Activated T-cell treated with anti-CD3 and anti-CD28 coated beads for 24 hours (primary cell): ENCODE measurements at places on chromosomes 12 and 14.

- no peak for DNase-seq
Observed at GRCh38 chr12:115267464-115267863, 583.5 kb upstream of the TBX3 start.

GRCh38 chr14:85399186-85399585 lies 130.8 kb upstream of the FLRT2 start:
- DNase-seq = no peak

GRCh38 chr12:39675263-39675662 lies 55.7 kb upstream of the ABCD2 start:
- DNase-seq = no peak

GRCh38 chr14:24252289-24253124 lies 10.1 kb upstream of the TINF2 start:
- DNase-seq = no peak

DNA sequence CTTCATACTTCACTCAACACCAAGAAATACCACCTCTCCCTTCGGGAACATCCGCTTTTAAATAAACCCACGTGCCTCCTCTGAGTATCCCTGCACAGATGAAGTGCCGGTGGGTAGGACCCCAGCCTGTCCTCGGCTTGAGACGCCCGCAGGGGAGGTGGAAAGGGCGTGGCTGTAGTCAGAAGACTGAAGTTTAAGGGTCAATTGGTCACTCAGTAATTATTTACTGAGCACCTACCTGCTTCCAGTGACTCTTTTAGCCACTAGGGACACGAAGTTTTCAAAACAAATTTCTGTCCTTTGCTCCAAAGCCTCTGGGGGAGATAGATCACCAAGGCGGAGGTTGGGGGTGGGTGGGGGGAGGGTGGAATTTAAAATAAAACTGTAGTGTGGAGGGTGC lies 309.4 kb downstream of the VRK1 start:
- no peak for DNase-seq

DNA sequence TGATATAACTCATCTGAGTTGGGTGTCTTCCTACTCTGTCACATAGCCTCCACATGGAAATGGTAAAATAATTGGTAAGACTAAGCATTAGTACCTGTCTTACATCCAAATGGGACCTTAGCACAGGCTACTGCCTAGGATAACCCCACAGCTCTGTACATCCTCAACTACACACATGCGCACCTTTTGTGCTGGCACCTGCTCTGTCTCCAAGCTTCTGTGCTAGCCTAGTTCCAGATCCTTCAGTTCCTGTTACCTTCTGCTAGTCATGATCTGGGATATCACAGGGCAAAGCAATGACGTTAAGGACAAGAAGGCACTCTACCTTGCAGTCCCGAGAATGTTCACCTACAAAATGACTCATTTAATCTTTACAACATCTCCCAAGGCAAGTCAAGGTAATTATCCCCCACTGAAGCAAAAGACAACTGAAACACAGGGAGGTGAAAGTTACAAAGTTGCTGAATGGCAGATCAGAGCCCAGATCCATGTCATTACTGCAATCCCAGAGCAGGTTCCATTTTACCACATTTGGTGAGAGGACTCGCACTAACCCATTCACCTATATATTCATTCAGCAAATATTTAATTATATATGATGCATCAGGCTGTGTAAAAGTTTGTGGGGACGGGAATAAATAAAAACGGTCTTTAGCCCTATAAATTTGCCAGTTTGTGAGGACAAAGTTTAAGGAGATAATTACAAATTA lies 61.7 kb downstream of the PPM1H start:
- DNase-seq = no peak

DNA sequence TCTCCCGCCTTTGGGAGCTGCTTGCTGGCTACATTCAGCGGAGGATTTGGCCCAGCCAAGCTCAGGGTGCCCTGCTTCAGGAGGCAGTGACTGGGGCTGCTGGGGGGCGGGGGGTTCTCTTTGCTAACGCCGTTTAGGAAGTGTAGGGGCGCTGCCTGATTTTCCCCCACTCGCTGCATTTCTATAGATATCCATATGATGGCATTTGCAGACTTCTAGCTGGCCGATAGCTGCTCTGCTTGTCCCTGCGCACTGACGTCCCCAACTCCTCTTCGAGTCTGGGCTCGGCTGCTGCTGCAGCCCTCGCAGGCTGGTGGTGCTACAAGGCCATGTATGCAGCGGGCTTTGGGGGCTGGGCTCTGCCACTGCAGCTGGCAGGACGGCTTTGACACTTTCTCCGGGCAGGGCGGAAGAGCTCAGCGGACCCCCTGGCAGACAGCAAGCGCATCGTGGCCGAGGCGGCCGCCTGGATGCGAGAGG lies 3.1 kb downstream of the LRFN5 start:
- DNase-seq = no peak

- no peak for DNase-seq
Observed at GRCh38 chr12:80861641-80862378, 75.9 kb downstream of the LIN7A start.

DNA sequence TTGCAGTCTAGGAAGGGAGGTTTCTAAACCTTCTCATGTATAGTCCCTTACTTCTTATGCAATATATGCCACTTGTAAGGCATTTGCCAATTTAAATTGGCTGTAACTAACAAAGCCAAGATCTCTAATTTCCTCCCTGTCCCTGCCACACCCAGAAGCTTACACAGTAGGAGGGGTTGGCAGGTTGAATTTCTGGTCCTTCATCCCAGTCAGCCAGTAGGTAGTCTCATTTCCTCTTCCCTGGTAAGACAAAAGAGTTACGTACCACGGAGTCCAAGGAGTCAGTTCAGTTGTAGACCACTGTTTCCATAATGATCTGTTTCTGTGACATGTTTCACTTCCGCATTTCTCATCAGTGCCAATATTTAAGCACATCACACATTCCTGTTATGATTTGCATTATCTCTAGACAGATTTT lies 47.0 kb upstream of the PLBD1 start:
- no peak for DNase-seq

- DNase-seq = no peak
Observed at GRCh38 chr12:64028541-64028940, 184.0 kb downstream of the SRGAP1 start.
